ENCODE measurements at places on chromosomes 4 and X.

- DNase-seq, result no peak
Observed at GRCh38 chr4:161714931-161715330, 448.9 kb downstream of the FSTL5 start.

DNA sequence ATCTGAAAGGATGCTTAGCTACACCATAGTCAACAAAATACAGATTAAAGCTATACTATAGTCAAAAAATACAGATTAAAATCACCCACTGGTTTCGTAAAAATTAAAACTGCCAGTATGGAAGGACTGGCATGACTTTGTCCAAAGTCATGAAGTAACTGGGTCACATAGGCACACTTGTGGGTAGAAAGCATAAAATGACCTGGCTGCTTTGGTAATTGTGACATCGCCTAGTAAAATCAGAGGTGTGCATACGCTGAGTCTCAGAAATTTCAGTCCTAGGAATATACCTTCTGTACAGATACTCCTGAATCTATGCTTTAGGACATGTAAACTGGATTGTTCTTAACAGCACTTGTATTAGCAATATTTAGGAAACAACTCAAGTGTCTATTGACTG is 28.1 kb downstream of the CLNK start:
- DNase-seq, result no peak

DNA sequence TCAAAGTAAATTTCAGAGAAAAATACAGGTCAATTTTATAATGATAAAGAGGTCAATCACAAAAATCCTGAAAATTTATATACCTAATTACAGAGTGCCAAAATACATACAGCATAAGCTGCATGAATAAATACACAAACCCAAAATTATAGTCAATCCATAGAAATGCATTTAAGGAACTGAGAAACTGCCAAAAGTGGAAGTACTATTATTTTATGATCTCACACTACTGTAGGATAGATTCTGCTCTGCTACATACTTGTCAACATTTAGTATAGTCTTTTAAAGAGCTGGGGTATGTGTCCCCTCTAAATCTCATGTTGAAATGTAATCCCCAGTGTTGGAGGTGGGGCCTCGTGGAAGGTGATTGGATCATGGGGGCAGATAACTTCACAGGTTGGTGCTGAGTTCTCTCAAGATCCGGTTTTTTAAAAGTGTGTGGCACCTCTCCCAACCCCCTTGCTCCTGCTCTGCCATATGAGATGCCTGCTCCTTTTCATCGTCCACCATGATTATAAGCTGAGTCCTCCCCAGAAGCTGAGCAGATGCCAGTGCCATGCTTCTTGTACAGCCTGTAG is 31.8 kb downstream of the CHIC2 start:
- DNase-seq, result no peak

DNA sequence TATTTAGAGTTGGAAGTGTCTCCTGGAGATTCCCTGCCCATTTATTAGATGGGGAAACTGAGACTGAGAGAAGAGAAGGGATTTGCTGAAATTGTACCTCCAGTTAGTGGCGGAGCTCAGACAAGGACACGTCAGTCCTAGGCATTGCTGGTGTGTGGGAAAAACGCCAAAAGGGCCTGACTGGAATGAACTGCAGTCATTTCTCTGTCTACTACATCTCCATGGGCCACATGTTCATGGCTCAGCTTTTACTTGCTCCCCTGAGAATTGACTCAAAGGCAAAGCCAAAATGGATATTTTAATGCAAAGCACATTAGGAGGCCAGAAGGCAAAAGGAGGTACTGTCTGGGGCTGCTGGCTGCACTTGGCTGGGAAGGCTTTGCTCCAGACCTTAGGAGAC is 3.9 kb downstream of the TFDP3 start:
- no peak for DNase-seq

DNA sequence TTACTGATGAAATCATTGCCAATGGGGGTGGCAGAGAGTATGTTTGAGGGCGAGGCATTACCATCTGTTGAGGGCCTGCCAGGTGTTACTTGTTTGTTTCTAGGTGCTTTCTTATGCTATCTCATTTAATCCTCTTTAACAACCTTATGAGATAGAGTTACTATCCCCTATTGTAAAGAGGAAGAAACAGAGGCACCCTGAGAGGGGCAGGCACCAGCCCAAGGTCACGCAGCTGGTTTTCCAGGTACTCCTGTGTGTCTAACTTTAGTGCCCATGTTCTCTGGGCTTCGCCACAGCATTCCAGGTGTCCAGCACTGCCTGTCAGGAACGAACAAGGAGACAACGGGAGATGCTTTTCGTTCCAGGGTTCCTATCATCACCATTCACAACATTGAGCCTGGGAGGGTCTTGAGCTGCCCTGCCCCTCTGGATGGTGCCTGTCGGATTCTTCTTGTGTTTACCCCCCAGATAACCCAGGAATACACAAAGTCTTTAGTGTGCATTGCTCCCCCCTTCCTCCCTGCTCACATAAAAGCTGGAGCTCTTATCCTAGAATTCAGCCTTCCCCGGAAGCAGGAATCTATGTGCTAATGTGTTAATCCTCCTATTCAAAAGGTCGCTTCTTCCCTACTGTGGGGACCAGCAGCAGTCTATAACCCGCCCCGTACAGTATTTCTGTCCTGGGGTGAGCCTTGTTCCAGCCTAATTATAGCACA is 24.9 kb upstream of the GPC4 start:
- DNase-seq, result no peak

DNA sequence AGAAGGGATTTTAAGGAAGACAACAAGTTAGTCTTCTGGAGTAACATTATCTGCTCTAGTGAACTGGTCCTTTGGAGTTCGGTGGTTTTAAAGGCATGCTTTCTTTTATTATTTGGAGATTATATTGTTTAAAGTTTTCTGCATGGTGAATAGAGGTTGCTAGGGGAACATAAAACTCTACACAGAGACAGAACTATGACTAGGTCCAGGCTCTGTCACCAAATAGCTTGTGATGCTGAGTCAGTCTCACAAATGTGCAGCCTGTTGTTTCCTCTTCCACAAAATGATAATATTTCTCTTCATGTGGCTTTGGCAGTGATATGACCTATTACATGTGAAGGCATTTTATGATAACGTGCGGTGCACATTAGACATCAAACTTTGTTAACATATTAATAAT is 132.6 kb downstream of the PACRGL start:
- no peak for DNase-seq

- DNase-seq, result no peak
Observed at GRCh38 chrX:25084446-25084845, 68.7 kb upstream of the ARX start.

- DNase-seq, result no peak
Observed at GRCh38 chr4:168131196-168131595, 38.9 kb downstream of the ANXA10 start.

DNA sequence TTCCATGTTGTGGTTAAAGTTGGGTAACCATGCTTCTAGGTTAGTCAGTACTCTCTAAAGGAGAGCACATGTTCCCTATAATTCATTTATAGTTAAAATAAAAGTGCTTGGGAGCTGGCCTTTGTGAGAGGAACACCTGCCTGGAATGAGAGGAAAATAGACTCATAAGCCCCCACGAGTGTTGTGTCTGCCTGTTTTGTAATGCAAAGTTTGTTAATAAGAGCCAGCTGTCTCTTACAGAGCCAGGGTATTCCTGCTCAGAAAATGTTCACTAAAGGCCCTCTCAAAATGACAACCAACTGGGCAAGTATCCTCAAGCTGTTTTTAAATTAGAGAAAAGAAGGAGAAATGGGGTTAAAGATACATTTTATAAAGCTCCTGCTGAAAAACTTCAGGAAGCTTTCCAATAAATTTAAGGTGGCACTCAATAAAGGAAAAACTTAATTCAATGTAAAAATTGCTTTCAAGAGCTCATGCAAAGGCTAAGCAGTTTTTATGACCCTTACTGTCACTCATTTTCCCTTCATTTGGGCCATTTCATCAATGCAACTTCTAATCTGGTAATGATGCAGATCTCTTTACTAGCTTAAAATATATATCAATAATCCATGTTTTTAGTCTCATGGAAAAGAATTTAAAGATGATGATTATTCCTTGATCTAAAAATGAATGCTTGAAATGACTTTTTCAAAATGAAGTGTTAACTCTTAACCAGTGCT is 793.6 kb downstream of the STPG2 start:
- no peak for DNase-seq

GRCh38 chr4:136078976-136079375 is 1453.3 kb downstream of the PCDH18 start:
- no peak for DNase-seq

- no peak for DNase-seq
Observed at GRCh38 chrX:150167482-150168324, 195.4 kb upstream of the MAMLD1 start.

DNA sequence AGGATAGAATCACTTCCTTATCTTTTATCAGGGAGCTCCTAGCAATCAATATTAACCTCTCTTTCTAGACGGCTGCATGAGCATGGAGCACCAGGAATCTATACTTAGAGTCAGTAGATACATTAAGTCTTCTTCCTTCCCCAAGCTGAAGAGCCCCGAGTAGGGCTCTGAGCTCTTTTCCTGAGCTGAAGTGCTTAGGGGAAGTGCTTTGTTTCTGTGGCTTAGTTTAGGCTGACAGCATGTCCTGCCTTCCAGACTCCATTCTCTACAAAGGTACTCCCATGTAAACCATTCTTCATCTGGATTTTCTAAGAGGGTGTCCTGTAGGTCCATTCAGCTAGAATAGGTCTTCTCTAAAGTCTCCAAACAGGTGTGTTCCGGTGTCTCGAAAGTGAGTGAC is 127.5 kb upstream of the AFF2 start:
- no peak for DNase-seq

DNA sequence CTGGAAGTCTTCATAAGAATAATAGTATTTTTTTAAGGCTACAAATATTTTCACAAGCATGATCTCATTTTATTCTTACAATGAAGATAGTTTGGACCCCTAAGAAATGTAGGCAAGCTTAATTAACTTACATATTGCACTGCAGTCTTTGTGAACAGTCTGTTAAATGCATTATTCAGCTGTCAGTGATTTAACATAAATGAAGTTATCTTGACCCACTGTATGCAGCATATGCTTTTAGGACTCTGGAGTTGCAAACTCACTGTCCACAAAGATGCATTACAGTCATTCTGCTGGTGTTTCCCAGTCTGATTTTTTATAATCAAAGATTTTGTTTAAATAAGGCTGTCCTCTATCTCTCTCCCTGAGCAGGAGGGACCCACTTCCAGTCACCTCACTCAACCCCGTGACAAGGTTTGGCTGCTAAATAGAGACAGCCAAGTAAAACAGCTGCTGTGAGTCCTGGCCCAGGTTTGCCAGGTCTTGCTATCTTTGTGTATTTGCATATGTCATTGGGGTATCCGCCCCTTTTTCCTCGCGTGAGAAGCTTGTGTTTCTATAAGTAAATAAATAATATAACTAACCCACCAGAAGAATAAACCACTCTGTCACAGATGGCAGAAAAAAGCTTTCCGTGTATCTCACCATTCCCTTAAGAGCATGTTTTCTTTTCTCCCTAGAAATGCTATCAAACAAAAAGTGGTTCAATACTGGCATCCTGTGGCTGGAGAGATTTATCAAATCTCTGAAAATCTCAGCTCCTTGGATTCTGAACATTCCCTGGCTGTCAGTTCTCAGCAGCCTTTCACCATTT is 67.0 kb downstream of the SLC7A11 start:
- DNase-seq, result no peak

GRCh38 chr4:75028196-75028854 is 95.4 kb downstream of the PARM1 start:
- no peak for DNase-seq

- no peak for DNase-seq
Observed at GRCh38 chrX:72568406-72569092, 4.1 kb downstream of the HDAC8 start.

DNA sequence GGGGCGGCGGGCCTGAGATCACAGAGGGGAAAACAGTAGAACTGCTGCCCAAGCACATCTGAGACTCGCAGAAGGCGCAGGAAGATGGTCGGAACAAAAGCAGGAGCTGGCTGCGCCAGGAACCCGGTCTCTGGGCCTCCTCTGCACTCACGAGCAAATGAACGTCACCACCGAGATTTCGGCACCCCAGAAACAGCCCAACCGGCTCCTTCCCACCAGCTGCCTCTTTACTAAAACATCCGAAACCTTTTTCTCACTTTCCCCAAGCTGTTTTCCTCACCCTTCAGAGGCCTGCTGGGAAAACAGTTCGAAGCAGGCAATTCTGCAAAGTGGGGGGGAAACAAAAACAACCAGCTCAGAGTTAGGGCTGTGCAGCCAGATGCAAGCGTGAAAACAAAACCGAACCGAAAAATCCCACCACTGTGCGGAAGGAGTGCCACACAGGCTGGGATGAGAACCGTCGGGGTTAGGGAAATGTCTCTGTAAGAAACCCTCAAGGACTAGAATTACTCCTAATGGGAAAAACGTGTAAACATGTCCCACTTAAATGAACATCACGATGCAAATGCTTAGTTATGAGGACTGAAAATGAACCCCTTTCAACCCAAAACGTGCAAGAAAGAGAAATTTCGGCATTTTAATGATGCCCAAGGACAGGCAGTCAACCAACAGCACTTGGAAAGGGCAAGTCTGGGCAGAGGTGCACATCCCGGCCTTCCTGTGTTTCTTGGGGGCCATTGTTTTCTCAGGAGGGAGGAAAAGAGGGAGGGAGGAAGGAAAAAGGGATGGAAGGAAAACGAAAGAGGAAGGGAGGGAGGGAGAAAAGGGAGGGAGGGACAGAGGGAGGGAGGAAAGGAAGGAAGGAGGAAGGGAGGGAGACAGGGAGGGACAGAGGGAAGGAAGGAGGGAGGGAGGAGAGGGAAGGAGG is 15.8 kb downstream of the DHRSX start:
- DNase-seq, result no peak

DNA sequence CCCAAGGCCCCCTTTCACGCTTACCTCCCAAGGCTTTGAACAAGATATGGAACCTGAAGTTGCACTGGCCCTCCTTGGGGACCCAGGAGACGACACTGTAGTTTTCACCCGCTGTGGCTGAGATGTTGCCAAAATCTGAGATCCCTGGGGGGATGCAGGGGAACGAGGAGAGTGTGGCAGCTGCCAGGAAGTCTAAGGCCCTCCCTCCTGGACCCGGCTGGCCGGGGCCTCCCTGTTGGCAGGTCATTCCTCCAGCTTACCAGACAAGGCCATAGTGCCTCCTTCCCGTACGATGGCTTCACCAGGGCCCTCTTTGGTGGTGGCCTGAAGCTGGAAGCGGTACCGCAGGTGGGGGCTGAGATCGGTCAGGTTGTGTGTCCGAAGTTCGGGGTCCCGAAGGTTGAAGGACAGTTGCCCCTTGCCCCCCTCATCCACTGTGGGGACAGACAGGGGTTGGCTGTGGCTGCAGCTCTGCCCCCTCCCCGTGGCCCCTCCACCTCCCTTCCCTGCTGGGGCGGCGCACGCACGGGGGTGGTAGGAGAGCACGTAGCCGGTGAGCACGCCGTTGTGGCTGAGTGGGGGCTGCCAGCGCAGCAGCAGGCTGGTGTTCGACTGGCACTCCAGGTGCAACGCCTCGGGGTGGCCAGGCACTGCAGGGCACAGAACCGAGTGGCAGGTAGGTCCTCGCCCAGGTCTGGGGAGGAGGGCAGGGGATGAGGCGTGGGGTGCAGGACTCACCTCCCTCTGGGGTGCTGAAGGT is 21.2 kb downstream of the L1CAM start:
- no peak for DNase-seq

DNA sequence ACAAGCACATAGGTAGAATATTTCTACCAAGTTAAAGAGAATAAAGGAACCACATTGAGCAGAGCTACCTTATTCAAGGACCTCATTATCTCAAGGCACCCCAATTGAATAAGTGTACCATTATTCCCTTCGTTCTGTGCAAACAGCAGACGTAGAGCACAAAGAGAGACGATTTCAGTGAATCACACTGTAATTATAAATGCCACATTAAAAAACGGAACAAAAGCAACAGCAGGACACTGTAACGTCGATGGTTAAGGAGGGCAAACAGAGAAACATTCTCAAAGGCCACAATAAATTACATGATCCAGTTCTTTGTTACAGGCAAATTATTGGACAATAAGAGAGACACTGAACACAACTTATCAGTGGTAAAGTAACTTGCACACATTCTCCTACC is 644.1 kb upstream of the TENM3 start:
- DNase-seq, result no peak
